ENCODE measurements at places on chromosomes 16 and 17.

DNA sequence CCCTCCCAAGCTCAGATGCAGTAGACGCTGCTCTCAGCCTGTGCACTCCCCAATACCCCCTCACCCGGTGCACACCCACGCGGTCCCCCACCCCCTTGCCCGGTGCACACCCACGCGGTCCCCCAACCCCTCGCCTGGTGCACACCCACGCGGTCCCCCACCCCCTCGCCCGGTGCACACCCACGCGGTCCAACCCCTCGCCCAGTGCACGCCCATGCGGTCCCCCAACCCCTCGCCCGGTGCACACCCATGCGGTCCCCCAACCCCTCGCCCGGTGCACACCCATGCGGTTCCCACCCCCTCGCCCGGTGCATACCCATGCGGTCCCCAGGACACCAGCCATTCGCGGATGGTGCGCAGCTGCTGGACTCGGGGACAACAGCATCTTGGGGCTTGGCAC is 19.9 kb upstream of the CYTH1 start:
- DNase-seq = no peak

DNA sequence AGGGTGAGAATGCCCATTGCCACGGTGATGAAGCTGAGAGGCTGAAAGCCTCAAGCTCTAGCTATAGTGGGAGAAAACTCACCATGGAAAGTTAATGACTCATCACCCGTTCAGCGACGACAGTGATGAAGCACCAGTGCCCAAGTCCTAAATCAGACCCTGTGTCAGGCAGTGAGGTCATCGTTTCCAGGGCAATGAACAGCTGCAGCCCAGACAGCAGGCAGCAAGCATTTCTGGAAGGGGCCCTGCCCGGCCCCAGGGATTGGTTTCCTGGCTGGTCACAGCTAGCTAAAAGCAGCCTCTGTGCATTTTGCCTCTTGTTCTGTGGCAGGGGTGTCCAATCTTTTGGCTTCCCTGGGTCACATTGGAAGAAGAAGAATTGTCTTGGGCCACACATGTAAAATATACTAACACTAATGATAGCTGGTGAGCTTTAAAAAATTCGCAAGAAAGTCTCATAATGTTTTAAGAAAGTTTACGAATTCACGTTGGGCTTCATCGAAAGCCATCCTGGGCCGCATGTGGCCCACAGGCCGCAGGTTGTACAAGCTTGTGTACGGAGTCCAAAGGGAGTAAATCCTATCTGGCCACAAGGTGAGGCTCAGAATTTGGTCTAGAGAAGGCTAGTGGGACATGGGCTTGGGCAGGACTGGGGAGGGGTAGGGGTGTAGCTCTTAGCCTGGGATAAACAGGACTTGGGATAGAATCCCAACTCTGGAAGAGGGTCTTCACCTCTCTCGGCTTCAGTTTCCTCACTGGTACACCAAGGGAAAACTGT is 40.6 kb downstream of the MIS12 start:
- DNase-seq = peak; percentile 100

GRCh38 chr17:3894911-3895343 is 2.1 kb upstream of the CAMKK1 start:
- DNase-seq = peak; percentile 60

DNA sequence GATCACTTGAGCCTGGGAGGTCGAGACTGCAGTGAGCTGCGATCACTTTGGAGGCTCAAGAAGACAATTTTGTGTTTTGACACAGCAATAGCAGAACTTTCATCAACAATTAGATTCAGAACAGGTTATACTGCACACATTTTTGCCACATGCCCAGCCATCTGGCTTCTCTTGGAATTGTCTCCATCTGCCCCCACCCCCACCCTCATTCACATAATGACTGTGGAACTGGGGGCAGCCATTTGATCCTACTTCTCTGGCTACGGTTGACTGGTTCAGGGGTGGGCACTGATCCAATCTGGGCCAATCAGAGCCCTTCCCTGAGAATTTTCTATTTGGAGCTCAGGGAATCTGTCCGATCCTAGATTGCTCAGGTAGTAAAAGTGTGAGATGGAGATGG is 14.0 kb downstream of the TMEM92 start:
- DNase-seq = no peak

DNA sequence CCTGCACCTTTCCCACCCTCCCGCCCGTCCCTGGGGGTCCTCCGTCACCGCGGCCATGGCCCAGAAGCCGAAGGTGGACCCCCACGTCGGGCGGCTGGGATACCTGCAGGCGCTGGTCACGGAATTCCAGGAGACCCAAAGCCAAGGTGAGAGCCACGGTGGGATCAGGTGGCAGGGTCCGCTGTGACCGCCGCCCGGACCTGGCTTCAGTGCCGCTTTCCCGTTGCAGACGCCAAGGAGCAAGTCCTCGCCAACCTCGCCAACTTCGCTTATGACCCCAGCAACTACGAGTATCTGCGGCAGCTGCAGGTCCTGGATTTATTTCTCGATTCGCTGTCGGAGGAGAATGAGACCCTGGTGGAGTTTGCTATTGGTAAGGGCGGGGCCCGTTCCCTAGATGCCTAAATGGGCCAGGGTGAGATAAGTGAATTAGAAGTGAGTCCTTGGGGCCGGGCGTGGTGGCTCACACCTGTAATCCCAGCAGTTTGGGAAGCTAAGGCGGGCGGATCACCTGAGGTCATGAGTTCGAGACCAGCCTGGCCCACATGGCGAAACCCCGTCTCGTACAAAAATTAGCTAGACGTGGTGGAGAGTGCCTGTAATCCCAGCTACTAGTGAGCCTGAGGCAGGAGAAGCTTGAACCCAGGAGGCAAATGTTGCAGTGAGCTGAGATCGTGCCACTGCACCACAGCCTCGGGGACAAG is 617 bp downstream of the ARMC7 start:
- DNase-seq = no peak

DNA sequence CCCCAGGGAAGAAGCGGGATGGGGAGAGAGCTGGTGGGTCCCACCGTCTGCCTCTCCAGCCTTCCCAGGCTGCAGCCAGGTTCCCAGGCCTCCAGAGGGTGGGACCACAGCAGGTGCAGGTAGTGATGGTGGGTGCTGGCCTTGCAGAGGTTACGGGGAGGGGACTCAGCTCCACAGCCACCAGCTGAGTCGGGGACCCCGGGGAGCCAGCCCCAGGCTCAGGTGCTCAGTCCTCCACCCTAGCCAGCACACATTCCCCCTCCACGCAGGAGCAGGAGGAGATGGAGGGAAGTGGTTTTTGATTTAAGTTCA is 5.0 kb downstream of the TP53I13 start:
- DNase-seq = no peak

DNA sequence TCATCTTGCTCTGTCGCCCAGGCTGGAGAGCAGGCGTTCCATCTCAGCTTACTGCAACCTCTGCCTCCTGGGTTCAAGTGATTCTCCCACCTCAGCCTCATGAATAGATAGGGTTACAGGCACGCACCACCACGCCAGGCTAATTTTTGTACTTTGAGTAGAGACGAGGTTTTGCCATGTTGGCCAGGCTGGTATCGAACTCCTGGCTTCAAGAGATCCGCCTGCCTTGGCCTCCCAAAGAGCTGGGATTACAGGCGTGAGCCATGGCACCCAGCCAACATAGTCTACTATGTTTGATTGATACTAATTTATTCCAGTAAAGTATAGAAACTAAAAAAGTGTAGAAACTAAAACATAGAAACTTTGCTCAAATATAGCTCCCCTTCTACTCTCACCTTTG is 94.9 kb downstream of the CA4 start:
- DNase-seq = no peak

- no peak for DNase-seq
These were observed 132.8 kb downstream of the ABCC1 start for GRCh38 chr16:16082255-16082654.

DNA sequence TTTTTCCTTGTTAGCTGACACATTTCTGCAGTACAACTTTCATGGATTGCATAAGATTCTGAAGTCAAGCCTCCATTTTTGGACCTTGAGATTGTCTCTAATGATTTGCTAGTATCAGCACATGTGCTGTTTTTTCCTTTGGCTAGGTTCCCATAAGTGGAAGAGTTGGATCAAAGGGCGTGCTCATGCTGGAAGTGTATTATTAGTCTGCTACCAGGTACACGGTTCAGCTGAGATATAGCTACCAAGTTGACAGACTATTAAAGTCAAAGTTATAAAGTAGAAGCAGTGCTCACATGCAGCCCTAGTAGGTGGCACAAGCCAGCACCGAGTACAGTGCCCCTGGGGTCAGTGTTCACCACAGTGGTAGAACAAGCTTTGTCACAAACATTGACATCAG is 3.2 kb downstream of the FAHD1 start:
- DNase-seq = no peak

DNA sequence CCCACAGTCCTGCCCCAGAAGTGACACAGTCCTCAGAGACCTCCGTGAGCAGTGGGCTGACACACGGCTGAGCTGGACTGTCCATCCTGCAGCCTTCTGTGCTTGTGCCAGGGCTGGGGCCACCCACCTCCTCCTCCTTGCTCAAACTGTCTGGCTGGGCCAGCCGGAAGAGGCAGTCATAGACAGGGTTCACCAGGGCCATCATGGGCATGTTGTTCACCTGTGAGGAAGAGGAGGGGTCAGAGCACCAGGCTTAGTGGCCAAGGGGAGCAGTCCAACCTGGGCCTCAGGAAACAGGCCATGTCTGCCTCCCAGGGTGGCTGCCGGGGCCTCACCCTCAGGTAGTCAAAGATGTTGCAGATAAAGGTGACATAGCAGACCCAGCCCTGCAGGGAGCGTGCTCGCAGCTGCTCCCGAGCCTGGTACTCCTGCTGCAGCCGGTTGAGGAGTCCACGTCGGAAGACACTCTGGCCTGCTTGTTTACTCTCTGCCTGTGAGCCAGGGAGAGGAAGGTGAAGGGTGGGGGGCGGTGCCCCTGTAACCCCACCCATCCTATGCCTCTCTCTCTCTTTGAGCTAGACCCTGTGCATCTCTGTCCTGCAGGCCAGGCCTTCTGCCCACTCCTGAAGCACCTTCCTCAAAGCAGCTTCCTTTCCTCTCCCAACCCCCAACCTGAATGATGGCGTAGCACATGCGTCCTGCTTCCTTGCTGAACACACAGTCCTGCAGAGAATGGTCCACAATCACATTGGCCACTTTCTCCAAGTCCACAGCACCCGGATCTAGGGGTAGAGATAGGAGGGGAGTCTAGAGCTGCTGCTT is 3.4 kb downstream of the MIF4GD start:
- DNase-seq = no peak

DNA sequence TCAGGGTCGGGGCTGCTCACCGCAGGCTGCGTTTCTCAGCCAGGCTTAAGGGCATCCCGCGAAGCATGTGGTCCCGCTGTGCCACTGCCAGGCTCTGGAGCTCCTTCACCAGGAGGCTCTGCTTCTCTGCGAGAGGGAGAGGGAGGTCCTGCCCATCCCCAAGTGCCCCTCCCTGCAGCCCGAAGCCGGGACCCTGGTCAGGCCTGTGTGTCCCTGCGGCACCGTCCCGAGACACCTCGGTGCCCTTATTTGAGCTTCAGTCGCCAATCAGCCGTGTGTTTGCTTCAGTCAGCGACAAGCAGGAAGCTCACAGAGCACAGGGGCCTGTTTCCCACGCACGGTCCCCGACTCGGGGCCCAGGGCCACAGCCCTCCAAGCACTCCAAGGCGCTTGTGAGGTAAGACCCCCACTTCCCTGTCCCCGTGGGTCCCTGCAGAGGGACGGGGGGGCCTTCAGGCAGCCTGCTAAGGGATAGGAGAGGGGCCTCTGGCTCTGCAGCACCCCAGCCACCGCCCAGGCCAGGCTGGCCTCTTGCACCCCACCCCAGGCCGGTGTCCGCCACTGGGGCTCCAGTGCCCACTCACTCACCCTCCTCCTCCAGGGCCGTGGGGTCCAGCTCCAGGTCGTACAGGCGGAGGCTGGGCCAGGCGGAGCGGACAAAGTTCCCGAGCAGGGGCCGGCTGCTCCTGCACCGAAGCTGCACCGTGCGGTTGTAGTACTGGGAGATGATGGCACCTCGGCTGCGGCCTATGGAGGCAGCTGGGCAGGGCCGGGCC is 3.2 kb downstream of the TMC6 start:
- no peak for DNase-seq

GRCh38 chr16:73890186-73891128 is 406.2 kb upstream of the PSMD7 start:
- no peak for DNase-seq

GRCh38 chr17:75927286-75927922 is 13.4 kb downstream of the FBF1 start:
- DNase-seq = no peak

DNA sequence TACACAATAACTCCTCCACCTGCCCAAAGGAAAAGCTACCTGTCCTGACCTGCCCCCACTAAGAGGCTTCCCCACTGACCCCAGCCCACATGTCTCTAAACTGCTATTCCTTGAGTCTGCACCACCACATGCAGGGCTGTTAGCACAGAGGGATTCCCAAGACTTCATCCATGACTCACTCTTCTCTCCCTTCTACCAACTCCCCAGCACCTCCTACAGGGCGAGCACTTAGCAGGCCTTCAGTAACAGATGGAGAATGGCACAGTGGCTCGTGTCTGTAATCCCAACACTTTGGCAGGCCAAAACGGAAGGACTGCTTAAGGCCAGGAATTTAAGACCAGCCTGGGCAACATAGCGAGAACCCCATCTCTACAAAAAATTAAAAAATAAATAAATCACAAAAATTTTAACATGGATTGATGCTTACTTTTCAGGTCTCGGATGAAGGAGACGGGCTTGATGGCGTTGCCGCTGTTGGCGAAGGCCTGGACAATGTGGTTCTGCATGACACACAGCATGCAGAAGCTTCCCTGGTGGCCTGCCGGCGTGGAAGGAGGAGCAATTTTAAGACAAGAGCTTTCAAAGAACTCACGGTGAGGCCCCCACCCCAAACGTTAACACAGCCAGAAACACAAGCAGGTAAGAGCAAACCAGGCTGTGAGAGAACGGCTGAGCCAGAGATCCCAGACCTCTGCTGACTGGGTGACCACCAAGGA is 12.0 kb downstream of the USP36 start:
- peak; percentile 59 for DNase-seq

DNA sequence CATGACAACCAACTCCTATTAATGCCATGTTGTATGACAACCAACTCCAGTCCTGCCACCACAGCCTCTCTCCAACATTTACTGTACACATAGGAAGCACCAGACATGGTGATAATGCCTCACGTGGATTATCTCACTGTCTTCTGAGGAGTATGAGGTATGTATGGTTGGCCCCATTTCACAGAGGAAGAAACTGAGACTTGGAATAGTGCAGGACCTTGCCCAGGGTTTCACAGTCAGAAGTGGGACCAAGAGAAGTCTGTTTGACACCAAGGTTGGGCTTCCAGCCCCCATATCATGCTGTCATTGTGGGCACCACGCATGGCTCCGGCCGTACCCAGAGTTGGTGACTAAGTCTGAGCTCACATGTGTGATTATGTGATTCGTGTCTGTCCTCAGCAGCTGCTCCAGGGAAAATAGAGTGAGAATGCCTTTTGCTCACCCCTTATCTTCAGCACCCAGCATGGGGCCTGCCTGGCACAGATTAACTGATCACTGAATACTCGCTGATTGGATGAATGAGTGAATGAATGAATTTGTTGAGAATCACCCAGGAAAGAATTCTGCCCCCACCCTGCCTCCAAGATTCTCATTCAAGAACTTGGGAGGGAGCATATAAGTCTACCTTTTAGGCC is 204.1 kb upstream of the NLRP1 start:
- peak; percentile 88 for DNase-seq
